ENCODE measurements at places on chromosomes 2 and 18.

DNA sequence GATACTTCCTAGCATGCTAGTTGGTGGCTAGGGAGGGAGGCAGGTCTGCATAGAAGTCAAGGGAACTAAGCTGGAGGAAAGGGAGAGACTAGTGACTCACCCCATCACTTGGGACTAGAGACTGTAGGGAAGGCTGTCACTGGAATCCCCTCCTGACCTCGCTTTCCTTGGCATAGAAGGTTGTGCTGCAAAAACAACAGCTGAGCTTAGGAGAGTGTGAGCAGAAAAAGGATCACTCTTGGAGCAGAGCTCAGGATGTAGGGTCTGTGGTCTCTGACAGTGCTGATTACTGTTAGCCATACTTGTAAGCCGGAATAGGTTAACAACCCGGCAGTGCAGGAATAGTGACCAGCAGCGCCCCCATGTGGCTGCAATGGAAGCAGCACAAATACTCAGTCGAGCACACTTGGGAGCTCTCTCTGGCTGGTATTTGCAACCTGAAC lies 66.9 kb upstream of the SMAD2 start:
- DNase-seq = no peak

GRCh38 chr2:205387350-205388055 lies 294.8 kb upstream of the NRP2 start:
- DNase-seq = no peak

DNA sequence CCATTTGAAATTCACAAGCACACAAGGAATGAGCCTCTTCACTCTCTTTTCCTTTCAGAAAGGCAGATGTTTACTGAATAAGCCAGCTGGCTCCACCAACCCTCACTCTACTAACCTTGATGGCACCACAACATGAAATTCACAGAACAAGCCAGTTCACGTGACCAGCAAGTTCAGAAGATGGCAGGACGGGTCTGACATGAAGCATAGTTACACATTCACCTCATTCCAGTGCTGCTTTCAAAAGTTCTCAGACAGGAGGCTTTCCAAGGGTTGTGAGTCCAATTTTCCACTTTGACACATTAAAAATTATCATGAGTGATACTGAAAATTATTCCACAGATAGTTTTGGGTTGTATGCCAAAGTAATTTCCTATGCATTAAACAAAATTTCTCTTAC lies 74.2 kb upstream of the MBOAT2 start:
- no peak for DNase-seq

GRCh38 chr2:73718421-73718820 lies 18.7 kb downstream of the TPRKB start:
- DNase-seq = no peak

- no peak for DNase-seq
Observed at GRCh38 chr2:179441551-179441950, 176.9 kb upstream of the SESTD1 start.

DNA sequence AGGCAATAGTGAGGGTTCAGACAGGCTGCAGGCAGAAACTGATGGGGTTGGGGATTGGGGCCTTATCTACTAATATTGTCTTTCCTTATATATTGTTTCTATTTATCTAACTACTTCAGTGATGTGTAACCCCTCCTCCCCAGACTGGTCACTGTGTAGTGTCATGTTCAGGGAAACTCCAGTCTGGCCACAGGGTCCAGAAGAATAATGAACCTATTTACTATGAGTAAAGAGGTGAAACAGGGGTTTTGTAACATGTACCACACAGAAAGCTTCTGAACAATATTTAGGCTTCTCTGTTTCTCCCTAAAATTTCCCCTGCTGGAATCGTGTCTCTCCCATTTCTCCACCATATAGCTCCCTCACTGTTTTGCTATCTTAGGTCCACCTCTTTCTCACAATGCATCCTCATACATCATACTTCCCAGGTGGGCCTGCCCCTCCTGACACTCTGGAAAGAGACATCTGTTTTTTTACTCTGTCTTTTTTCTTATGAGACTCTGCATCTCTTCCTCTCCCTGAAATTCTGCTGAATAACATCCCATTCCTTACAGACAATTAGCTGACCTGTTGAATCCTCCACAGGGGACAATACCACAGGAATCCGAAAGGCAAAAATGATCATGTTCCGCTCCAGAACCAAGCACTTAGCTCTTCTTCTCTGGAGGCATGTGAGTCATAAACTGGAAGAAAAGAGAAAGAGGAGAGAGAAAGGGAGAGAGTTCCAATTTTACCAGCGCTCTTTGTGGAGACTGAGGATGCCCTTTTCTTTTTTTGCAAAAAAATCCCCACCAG lies 154.8 kb downstream of the ZEB2 start:
- DNase-seq = no peak

DNA sequence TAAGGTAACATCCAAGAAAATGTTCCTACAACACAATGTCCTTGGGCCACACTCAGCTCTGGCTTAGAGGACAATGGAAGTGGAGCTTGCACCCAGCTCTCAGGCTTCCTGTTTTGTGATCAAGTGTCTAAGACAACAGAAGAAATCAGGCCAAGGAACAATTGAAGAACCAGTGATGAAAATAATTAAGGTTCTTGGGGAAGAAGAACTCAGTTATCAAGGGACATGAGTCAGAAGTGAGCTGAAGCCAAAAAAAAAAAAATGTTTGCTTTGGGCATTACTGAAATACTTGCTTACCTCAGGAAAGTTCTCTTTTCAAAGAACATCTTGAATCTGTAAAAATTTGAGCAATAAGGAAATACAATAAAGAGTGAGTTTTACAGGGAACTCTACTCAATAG lies 299.0 kb downstream of the FBXO15 start:
- DNase-seq = no peak
